Thoracic aorta endothelial cell (primary cell): ENCODE measurements at places on chromosomes 6 and 20. TPM values are rescaled to one million over a fixed set of nuclear protein-coding genes. Genes with fewer than 3 reads are reported as not detected.

DBNDD2 gene
- 14.1 and 22.8 TPM in 2 replicates for total RNA-seq

BPIFB1 gene
- not detected in 2 replicates for total RNA-seq

B3GAT2 gene
- total RNA-seq = 0.07 TPM in 1 of 2 replicates, not detected in the other

TAAR9 gene
- not detected in 2 replicates for total RNA-seq

GGT7 gene
- total RNA-seq = 1.0 and 1.6 TPM in 2 replicates

ANGPT4 gene
- total RNA-seq = not detected in 2 replicates

APOM gene
- 0.29 TPM in 1 of 2 replicates, not detected in the other for total RNA-seq

EDN1 gene
- total RNA-seq = 244 and 403 TPM in 2 replicates

RBPJL gene
- total RNA-seq = not detected in 2 replicates

C6orf58 gene
- total RNA-seq = not detected in 2 replicates

ZNF341 gene
- 2.0 and 2.4 TPM in 2 replicates for total RNA-seq

TREML2 gene
- total RNA-seq = not detected in 2 replicates

POU5F1 gene
- 0.27 TPM in 1 of 2 replicates, not detected in the other for total RNA-seq

RSPO4 gene
- not detected in 2 replicates for total RNA-seq

PACSIN1 gene
- total RNA-seq = not detected in 2 replicates

SLC17A9 gene
- 12.5 and 19.2 TPM in 2 replicates for total RNA-seq

TRDN gene
- not detected in 2 replicates for total RNA-seq

C2 gene
- not detected in 2 replicates for total RNA-seq

MACROD2 gene
- total RNA-seq = 0.66 and 1.0 TPM in 2 replicates

PDE10A gene
- total RNA-seq = 9.1 and 18.9 TPM in 2 replicates

GTSF1L gene
- not detected in 2 replicates for total RNA-seq

TFAP2A gene
- total RNA-seq = 0.79 and 2.9 TPM in 2 replicates

EPB41L1 gene
- total RNA-seq = 8.1 and 9.0 TPM in 2 replicates

NKX2-4 gene
- not detected in 2 replicates for total RNA-seq

GPR6 gene
- not detected in 2 replicates for total RNA-seq

BAG2 gene
- total RNA-seq = 6.3 and 8.0 TPM in 2 replicates

IMPG1 gene
- total RNA-seq = not detected in 2 replicates

DOK5 gene
- total RNA-seq = 2.7 and 10.4 TPM in 2 replicates

SLC13A3 gene
- total RNA-seq = 0.40 and 0.43 TPM in 2 replicates

RNF217 gene
- 29.0 and 36.6 TPM in 2 replicates for total RNA-seq

TNF gene
- total RNA-seq = not detected in 2 replicates

GRIK2 gene
- not detected in 2 replicates for total RNA-seq

HLA-DRB5 gene
- not detected in 2 replicates for total RNA-seq
